ENCODE measurements at places on chromosomes 16 and 17.

GRCh38 chr16:54459509-54460262 is 173.1 kb upstream of the IRX3 start:
- DNase-seq, result peak; percentile 82

DNA sequence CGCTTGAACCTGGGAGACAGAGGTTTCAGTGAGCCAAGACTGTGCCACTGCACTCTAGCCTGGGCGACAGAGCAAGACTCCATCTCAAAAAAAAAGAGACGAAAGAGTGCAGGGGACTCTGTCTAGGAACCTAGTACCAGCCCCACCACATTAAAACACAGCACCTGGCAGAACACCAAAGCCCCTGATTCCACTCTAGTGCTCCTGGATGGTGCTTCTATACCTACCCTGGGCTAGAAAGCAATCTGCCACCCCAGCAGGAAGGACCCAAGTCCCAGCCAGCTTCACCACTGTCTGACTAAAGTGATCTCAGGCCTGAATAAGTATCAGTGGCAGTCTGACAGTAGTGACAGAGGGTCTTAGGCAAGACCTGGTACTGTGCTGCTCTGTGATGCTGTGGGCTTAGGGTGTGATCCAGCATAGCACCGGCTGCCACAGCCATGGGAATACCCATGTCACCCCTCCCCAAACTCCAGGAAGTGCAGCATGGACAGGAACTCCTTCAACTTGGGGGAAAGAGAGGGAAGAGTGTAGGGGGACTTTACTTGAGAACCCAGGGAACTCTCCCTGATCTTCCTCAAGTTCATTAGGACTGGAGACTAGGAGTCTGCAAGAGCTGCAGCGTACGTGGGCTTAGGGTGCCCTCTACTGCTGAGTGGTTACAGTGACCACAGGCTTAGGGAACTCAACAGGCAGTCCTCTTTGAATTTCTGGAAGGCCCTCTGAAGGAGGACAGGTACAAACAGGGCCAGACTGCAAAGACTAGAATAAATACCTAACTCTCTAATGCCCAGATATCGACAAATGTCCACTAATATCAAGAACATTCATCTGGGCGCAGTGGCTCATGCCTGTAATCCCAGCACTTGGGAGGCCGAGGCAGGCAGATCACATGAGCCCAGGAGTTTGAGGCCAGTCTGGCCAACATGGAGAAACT is 30.0 kb upstream of the RNF43 start:
- peak; percentile 74 for DNase-seq

- no peak for DNase-seq
These were observed 11.7 kb upstream of the SPATA32 start for GRCh38 chr17:45273551-45273957.

GRCh38 chr17:8176197-8176940 is at the start of gene TMEM107:
TSS of gene TMEM107 (minus strand) at chr17:8176380. CDS start at chr17:8176286, 94 bp downstream.
- peak; percentile 87 for DNase-seq

GRCh38 chr16:4510747-4511426 is 27.7 kb downstream of the CDIP1 start:
- no peak for DNase-seq

- no peak for DNase-seq
These were observed 383.2 kb upstream of the XYLT1 start for GRCh38 chr16:17853958-17854357.

DNA sequence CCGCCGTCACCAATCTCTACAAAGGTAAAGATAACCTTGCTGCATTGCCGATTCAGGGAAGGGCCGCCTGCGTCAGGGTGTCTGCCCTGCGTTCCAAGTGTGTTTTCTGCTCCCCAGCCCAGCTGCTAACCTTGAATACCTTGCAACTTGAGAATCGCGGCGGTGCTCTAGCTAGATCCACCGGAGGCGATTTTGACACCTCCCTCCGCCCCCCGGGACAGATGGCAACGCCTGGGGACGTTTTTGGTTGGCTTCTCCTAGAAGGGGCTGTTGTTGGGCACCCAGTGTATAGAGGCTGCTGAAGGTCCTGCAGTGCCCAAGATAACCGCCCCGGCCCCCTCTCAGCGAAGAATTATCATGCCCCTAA is 1.5 kb downstream of the HAPSTR1 start:
- DNase-seq, result no peak

DNA sequence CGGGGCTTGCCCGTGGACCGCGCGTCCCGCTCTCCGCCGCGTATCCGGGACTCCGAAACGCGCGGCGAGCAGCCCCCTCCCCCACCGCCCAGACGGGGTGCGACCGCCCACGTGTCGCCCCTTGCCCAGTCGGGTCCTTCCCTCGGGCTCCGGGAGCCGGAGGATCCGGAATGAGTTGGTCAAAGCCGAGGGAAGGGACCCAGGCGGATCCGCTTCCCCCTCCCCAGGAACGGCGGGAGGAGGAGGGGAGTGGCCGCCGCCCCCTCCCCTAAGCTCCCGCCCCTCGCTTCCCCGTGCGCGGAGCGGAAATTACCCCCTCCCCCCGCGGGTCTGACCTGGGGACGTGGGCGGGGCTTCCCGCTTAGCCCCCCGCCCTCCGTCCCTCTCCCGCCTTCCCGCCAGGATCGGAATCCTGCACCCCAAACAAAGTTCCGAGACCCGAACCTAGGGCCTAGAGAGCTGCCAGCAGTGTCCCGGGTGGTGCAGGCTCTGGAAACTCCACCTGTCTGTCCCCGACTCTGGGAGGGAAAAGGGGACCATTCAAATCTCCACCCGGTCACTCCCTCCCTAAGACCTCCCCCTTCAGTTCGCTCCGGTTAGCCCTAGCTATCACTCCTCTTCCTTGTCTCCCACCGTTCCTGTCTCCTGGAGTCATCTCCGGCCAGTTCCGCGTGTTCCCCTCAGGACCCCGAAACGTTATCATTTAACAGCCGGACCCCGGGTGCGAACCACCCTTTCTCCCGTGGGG is 1.0 kb upstream of the IGF2BP1 start:
- peak; percentile 67 for DNase-seq

DNA sequence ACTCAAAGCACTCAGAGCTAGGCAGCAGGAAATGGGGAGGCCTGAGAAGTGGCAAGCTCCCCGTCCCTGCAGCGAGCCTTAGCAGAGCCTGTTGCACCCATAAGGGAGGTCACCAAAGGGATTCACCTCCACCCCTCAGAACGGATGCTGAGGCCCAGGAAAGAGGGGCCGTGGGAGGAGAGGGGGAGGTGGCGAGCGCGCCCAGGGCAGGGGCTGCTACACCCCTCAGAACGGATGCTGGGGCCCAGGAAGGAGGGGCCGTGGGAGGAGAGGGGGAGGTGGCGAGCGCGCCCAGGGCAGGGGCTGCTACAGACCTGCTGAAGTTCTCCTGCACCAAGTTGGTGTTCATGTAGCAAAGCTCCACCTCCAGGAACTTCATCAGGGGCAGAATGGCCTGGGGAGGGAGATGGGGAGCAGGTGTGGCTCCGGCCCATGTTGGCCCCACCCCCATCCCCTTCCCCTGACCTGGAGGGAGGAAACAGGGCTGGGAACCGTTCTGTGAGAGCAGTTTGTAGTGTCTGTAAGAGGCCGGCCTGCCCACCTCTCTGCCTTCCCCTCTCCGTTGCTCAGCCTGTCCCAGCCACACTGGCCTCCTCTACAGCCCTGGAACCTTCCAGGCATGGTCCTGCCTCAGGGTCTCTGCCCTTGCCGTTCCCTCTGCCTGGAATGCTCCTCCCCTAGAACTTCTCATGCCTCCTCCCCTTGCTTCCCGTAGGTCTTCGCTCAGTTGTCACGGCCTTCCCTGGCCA is 11.4 kb downstream of the UNC13D start:
- no peak for DNase-seq

GRCh38 chr16:13999895-14000425 is 71.2 kb upstream of the MRTFB start:
- DNase-seq, result no peak

DNA sequence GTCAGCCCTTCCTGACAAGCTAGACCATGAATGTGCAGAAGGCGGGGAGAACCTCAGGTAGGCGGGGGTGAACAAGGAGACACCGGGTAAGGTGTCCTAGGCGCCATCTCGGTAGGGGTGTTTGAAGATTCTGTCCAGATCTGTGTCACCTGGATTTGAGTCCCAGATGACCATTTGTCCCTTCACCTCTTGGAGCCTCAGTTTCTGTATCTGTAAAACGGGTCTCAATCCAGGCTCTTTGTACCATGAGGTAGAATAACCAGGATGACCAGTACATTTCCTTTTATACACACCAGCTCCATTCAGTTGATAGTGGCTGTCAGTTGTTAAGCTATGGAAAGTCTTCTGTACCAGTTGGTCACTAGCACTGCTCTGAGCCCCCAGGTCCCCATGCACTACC is 86.7 kb downstream of the ABCC6 start:
- DNase-seq, result no peak

DNA sequence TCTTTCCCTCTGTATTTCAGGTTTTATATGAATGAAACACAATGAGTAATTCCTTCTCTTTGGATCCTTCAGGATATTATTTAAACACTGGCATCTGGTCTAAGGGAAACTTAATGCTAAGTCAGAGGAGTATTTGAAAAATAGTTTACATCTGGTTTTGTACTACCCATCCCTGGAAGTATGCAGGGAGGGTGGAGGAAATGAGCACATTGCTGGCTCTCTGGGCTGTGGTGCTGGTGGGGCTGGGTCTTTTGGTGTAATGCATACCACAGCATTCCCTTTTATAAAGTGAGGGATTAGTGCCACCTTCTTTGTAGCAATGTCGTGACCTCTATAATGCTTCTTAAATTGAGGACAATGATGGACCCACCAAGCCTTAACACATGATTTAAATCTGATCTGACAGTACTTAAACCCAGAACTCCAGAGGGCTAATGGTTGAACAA is 105.5 kb upstream of the AXIN2 start:
- DNase-seq, result no peak

- peak; percentile 64 for DNase-seq
These were observed 9.6 kb downstream of the CDC42EP4 start for GRCh38 chr17:73302189-73302588.

DNA sequence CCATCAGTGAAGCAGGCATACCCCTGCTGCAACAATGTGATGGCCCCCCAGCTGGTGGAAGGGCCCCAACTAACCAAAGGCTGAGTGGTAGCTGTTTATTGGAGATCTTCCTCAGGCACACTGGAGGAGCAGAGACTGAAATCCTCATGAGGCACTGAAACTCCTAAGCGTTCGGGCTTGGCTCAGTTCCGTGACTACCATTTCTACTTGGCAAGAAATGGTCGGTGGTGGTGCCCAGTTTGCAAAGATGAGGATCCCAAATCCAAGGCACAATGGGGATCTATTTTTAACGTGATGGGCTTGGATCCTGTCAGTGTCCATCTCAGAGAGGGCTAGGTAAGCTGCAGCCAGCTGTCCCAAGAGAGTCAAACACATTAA is 82.8 kb downstream of the TNFRSF13B start:
- no peak for DNase-seq

DNA sequence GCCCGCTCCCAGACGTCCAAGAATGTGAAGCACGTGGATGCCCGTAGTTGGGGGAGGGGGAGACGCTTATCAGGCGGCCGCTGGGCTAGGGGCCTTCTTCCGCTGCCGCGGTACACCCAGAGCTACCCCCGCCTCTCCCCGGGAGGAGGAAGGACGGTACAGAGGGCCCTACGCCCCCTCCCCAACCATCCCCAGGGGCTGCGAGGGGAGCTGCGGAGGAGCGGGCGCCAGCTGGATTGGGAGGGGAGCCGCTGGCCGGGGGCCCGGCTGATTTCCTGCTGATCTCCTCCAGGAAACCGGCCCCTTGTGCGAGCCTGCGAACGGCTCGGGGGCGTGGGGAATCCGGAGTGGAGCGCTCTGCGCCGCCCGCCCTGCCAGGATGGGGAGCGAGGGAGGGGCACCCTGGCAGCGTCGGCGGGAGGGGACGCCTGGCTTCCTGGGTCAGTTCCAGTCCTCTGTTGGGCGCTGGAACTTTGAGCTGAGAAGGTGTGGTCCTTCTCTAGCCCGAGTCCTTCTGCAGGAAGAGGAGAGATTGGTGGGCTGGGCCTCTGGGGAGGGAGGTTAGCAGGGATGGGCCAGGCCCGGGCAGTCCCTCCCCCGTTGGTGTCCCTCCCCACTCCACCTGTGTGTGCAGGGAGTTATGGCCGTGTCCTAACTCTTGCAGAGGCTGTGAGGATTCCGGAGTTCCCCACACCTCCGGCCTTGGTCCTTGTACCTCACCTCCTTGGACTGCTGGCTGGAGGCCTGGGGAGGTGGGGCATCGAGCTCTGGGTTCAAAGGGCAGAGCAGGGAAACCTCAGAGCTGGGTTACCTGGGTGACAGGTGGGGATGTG is 19.2 kb downstream of the GJD3 start:
- DNase-seq, result peak; percentile 68

DNA sequence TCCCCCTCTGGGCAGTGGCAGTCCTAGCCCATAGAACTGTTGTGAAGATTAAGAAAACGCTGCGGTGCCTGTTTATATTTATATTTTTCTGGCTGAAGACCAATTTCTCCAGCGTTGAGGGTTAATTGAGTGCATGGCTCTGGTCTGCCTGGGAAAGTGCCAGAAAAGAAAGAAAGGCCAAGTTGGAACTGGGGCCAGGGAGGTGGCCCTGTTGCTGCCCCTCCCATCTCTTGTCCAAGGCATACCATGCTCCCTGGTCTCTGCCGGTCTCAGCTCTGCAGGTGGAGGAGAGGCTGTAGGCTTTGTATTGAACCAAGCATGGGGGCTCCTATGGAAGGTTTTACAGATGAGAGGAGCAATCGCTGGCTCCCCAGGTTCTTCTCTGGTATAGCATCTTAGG is 124.7 kb downstream of the MGAT5B start:
- no peak for DNase-seq
